ENCODE measurements at places on chromosomes 16 and 17. TPM values are rescaled to one million over a fixed set of nuclear protein-coding genes. Genes with fewer than 3 reads are reported as not detected.

Gene CBX4
- 35.0 TPM for total RNA-seq

Gene PMFBP1
- 3.7 TPM for total RNA-seq

Gene KPNA2
- total RNA-seq, result 100 TPM

Gene FBXO39
- not detected for total RNA-seq

DNA sequence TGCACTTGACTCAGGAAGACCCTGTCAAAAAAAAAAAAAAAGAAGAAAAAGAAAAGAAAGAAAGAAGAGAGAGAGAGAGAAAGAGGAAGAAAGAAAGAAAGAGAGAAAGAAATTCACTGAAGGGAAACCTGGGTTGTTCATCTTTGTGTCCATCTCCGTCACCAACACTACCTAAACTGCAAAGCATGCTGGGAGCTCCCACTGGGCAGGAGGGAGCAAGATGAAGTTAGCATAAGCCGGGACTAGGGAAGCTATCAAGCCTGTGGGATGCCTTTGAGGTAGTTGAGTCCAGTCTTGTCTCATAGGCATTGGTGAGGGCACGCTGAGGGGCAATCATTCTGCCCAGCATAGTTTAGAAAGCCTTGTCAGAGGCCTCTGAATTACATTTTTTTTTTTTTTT, 7.6 kb upstream of the CBFB start:
- H3K4me1 ChIP-seq, result peaks cover 31% of the 10 kb centered on the region
- H3K4me3 ChIP-seq, result no peak overlapping the region
- H3K27ac ChIP-seq, result no peak overlapping the region

DNA sequence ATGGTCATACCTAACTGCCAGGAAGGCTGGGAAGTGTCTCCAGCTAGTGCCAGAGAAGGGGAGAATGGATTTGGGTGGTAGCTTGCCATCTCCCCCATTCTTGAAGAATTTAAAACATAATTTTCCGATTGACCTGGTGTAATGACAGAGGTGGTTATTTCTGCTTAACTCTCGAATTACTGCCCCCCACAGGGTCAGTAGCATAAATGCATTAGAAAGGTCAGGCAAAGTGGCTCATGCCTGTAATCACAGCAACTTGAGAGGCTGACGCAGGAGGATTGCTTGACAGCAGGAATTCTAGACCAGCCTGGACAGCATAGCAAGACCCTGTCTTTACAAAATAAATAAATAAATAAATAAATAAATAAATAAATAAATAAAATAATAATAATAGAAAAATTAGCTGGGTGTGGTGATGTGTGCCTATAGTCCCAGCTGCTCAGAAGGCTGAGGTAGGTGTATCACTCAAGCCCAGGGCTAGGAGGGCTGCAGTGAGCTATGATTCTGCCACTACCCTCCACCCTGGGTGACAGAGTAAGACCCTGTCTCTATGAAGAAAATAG, 27.5 kb downstream of the TMC7 start:
- H3K4me1 ChIP-seq, result no peaks in the 10 kb centered on the region
- no peak for DNase-seq
- H3K27ac ChIP-seq, result no peak overlapping the region
- no peak overlapping the region for H3K4me3 ChIP-seq
- H3K36me3 ChIP-seq, result peaks cover 4% of the 10 kb centered on the region
